Activated CD4-positive, alpha-beta memory T cell treated with anti-CD3 and anti-CD28 coated beads for 36 hours (primary cell): ENCODE measurements at places on chromosomes 6 and 20.

DNA sequence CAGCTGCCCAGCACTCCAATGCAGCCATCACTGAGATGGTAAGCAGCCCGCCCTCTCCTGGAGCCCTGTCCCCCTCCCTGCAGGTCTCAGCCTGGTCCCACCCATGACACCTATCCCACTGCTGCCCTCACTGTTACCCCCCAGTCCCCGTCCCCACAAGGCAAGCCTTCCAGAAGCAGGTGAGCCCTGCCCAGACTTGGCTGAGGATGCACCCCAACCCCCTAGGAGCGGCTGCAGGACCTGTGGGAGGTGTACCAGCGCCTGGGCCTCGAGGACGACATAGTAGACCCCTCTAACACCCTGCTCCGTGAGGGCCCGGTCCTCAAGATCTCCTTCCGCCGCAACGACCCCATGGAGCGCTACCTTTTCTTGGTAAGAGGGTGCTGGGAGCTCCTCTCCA is 9.2 kb downstream of the FGD2 start:
- DNase-seq, result no peak

GRCh38 chr20:48945840-48946514 is 24.5 kb downstream of the ARFGEF2 start:
- no peak for DNase-seq

DNA sequence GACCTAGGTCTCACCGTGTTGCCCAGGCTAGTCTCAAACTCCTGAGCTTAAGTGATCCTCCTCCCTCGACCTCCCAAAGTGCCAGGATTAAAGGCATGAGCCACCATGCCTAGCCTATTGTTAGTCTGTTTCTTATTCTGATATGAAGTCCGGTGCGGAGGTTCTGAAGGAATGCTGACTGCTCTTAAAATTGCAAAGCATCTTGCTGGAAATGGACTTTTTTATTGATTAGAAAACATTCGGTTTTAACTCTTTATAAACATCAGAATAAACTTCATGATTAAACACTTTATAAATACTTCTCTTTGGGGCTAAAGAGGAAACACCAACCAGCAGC is 3.2 kb downstream of the TNFAIP3 start:
- no peak for DNase-seq

- DNase-seq, result no peak
These were observed 315.4 kb upstream of the RUNX2 start for GRCh38 chr6:45012687-45013086.

DNA sequence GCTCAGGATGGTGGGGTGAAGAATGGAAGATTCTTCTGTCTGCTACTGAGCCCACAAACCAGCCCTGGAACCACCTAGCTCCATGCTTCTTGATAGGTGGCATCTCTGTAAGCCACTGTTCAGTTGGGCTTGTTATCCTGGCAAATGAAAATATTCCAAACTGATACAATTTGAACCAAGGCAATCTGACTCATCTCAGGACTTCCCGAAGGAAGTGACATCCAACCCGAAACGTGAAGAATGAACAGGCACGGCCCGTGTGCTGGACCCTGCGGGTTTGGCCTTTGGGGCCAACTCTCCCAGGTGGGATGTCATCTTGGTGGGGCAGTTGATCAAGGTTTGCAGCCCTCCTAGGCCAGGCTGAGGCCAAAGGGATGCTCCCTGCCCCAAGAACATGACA is 160.3 kb downstream of the PREX1 start:
- no peak for DNase-seq

GRCh38 chr6:2222275-2222842 is 23.0 kb downstream of the GMDS start:
- no peak for DNase-seq

GRCh38 chr20:1810926-1811620 is 84.1 kb upstream of the SIRPA start:
- DNase-seq, result no peak

- no peak for DNase-seq
These were observed 1.8 kb downstream of the TIAM2 start for GRCh38 chr6:154996841-154997311.

GRCh38 chr6:150620244-150620643 is 20.6 kb downstream of the PLEKHG1 start:
- DNase-seq, result no peak

- no peak for DNase-seq
These were observed 23.9 kb upstream of the SSTR4 start for GRCh38 chr20:23011008-23011721.

DNA sequence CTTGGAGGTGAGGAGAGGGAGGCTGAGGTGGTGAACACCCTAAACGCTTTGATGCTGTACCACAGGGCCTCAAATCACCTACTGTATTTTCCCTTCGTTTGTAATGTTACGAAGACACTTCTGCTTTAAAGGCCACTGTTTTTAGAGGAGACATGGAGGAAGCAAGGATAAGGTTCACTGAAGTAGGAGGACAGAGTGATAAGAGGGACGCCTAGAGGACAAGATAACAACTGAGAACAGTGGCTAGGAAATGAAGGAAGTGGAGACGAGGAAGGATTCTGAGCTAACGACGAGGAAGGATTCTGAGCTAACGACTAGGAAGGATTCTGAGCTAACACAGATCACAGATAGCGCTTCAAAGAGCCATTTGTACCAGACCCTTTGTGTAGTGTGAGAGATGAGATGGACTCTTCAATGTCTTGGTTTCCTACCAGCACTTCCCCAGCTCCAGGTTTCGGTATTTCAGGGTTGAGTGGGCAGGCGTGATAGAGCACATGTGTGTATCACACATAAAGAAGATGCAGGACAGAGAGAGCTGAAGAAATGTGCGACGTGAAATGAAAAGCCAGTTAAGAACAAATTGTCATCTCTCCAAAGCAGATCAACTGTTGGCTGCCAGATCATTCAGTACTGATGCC is 7.5 kb downstream of the SF3B5 start:
- DNase-seq, result no peak

- no peak for DNase-seq
These were observed 105.0 kb downstream of the FIG4 start for GRCh38 chr6:109795994-109796555.
